ENCODE measurements at places on chromosomes 16 and 17. TPM values are rescaled to one million over a fixed set of nuclear protein-coding genes. Genes with fewer than 3 reads are reported as not detected.
A peak's percentile ranks its signal among the peaks of the same experiment; 100 is the strongest.

DNA sequence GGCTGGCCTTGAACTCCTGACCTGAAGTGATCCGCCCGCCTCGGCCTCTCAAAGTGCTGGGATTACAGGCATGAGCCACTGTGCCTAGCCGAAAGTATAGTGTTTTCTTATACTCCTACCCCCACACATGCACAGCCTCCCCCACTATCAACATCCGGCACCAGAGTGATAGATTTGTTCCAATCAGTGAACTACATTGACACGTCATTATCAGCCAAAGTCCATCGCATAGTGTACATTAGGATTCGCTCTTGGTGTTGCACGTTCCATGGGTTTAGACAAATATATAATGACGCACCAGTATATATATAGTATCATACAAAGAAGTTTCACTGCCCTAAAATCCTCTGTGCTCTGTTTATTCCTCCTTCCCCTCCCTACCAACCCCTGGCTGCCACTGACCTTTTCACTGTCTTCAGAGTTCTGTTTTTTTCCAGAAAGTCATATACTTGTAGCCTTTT is 11.9 kb upstream of the TM4SF5 start:
- no peak for DNase-seq

- DNase-seq: no peak
These were observed 43.7 kb downstream of the HSBP1 start for GRCh38 chr16:83851473-83851872.

DNA sequence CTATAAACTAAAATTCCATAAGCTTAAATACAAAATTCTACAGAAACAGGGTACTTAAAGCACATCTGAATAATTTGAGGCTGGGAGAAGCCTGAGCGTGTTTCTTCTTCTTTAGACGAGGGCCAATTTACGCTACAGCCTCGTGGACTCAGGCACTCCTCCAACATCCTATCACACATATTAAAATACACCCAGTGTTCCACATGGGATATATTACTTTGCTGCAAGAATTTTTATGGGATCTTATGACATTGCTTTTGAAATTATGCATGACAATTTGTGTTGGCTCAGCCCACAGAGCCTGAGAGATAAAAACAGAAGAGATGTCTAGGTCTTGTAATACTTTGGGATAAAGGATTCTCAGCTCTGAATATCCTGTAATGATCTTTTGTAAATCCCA is 3.5 kb upstream of the TANGO6 start:
- no peak for DNase-seq

DNA sequence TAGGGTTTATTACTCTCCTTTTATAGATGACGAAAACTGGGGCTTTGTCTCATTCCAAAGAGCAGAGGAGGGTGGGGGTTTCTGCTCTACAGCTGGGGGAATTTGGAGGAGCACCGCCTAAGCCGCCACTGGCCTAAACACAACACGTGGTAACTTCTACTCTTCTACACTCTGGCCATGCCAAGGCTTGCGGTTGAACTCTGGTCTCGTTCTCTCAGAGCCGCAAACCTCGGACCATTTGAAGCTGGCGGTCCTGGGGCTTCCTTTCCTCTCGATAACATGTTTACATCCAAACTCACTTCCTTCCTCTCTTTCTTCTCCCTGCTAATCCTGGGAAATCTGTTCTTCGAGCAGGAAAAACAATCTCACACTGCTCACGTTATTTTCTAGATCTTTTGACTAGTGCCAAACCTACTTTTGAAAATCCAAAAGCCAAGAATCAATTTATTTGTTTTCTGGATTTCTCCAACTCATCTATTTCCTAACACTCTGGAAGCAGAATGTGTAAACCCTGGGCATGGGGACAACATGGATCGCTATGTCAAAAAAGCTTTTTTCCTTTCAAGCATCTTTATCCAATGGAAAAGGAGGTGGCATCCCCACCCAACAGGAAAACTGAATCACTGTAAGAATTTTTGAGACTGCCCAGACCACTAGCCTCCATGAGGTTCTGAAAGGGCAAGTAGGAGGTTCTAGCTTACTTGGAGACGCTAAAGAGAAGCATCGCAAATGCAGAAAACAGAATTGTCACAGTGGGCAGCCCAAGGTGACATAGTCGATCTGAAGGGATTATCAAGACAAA is 13.6 kb upstream of the EEF2K start:
- DNase-seq: peak; percentile 88

- DNase-seq: peak; percentile 69
These were observed 20.5 kb downstream of the CDC42EP4 start for GRCh38 chr17:73291260-73291801.

DNA sequence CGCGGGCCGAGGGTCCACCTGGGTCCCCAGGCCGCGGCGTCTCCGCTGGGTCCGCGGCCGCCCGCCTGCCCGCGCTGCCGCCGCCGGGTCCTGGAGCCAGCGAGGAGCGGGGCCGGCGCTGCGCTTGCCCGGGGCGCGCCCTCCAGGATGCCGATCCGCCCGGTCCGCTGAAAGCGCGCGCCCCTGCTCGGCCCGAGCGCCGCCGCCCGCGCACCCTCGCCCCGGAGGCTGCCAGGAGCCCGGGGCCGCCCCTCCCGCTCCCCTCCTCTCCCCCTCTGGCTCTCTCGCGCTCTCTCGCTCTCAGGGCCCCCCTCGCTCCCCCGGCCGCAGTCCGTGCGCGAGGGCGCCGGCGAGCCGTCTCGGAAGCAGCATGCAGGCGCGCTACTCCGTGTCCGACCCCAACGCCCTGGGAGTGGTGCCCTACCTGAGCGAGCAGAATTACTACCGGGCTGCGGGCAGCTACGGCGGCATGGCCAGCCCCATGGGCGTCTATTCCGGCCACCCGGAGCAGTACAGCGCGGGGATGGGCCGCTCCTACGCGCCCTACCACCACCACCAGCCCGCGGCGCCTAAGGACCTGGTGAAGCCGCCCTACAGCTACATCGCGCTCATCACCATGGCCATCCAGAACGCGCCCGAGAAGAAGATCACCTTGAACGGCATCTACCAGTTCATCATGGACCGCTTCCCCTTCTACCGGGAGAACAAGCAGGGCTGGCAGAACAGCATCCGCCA is 504 bp downstream of the FOXC2 start:
- no peak for DNase-seq

GRCh38 chr17:67970783-67971182 is 25.5 kb downstream of the C17orf58 start:
- no peak for DNase-seq

GRCh38 chr16:47644166-47644565 is 183.0 kb downstream of the PHKB start:
- no peak for DNase-seq

GRCh38 chr17:60231234-60231633 is 81.5 kb downstream of the CA4 start:
- no peak for DNase-seq

GRCh38 chr17:58082341-58082869 is 814 bp upstream of the DYNLL2 start:
- no peak for DNase-seq

- DNase-seq: no peak
These were observed 2.0 kb upstream of the ABCC3 start for GRCh38 chr17:50632637-50633036.

DNA sequence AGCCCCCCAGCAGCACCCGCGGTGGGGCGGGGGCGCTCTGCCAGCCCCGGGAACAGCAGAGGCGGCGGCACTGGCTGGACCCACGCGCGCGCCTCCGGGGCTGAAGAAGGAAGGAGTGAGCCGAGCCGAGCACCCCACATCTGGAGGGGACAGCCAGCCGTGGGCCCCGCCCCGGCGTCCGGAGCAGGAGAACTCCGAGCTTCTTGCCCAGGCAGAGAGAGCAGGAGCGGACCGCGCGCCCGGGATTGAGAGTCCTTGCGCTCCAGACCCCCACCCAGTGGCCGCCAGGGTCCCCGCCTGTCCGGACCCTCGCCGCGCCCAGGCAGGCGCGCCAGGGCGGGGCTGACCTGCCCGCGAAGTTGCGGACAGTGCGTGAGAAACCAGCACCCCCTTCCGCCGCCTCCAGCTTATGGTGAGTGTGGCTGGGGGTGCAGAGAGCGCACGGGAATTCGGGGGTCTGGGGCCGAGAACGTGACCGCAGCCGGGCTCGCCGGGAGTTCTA is 921.9 kb upstream of the EEF2KMT start:
- DNase-seq: no peak

GRCh38 chr17:8353736-8354135 is 14.1 kb downstream of the ODF4 start:
- DNase-seq: no peak

The FOXF1 gene
- 0.22 TPM for total RNA-seq

GRCh38 chr16:9151597-9151996 is 60.2 kb downstream of the HAPSTR1 start:
- DNase-seq: no peak

- peak; percentile 25 for DNase-seq
These were observed 10.5 kb upstream of the ITGAD start for GRCh38 chr16:31382485-31383161.

DNA sequence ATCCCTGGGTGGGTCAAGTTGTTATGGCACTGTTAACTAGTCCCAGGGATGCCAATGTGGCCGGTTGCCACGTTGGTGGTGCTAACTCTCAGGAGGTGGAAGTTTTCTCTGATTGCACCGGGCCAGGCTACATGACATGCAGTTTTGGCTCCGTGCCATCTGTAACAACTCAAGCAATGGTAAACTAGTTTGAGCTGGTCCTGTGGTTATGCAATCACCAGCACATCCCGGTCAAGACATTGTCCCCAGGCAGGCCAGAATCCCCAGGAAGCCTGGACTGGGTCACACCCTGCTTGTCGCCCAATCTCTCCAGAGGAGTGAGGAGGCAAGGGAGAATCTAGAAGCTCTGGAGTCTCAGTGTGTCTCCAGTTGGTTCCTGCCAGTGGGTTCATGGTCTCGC is 10.1 kb upstream of the CCL17 start:
- no peak for DNase-seq

- DNase-seq: no peak
These were observed 5.9 kb downstream of the RNF43 start for GRCh38 chr17:58411408-58411894.

DNA sequence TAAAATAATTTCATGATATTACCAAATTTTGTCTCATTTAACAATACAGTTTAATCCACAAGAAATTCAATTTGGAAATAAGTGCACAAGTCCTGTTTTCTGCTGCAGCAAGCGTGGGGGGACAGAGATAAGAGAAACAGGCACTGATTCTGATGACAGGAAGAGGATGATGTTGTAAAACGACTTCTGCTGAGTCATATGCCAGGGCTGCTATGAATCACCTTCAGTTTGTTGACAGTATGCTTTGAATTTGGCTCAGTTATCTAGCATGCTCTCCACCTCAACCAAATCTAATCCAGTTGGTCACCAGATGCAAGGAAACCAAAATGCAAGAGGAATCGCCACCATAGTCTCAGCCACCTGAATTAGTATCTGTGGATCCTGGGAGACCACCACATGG is 244.1 kb upstream of the MON1B start:
- DNase-seq: no peak

DNA sequence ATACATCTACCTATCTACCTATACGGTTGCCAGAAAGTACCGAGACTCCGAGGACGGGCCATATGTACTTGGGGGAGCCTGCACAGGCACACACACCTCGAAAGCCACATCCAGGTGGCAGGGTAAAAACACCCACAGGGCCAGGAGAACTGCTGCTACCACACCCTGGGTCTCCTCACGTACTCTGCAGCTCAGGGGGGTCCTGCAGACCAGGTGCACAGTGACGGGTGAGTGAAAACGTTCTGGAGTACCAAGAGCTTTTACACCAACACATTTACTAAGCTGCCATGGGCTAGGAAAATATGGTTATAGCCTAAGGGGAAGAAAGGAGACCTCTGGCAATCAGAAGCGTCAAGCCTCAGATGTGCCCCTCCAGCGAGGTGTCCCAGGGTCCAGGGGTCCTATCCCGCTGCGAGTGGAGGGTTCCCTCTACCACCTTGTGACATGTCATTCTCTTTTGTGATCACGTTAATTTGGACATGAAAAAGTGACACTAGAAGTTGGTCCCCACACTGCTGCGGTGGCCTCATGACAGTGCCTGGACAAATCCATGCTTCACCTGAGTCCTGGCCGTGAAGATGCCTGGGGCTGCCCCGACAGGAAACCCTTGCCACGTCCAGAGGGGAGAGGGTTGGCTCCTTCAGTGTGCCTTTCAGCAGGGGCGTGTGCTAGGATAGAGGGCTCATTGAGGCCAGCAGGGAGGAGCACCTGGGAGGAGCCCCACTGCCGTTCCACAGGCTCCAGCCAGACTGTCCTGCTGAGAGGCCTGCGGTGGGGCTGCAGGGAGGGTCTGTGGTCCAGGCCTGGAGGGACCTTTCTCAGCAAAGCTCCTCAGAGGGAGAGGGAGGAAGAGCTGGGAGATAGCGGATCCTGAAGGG is 1.8 kb downstream of the CANT1 start:
- DNase-seq: no peak

DNA sequence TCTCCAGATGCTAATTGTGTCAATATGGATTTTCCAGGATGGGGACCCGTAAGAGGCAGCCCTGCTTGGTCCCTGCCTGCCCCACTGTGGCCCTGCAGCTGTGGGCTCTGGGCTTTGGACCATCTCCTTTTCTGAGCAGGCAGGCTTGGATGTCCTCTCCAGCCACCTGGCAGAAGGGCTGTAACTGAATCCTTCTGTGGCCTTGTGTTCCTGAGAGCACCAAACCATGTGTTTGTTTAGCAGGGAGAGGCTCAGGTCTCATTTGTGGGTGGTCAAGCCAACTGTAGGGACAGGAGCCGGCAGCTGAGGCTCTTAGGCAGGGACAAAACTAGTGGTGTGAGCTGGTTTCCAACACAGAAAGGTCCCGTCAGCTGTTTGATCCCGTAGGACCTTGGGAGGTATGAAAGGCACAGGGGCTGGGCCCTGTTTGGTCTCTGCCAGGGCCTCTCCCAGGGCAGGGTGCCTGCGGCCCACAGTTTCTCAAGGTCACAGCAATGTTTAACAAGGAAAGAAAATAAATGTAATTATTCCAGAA is 18.5 kb downstream of the SEC14L5 start:
- DNase-seq: no peak

- no peak for DNase-seq
These were observed 34.3 kb downstream of the STH start for GRCh38 chr17:46033392-46033791.

The CES5A gene
- not detected for total RNA-seq

Measured in ovary (tissue), 10 donors.